Sigmoid colon (tissue), 7 donors: ENCODE measurements at places on chromosomes 7 and 10. TPM values are rescaled to one million over a fixed set of nuclear protein-coding genes. Genes with fewer than 3 reads are reported as not detected.

Gene SNX10
- total RNA-seq = 4.5 TPM

Gene PAPOLB
- total RNA-seq = 0.27 TPM

GRCh38 chr7:137873979-137874777, 27.4 kb upstream of the DGKI start:
- no peak for DNase-seq

- no peak for DNase-seq
Observed at GRCh38 chr10:64486149-64486548, 964.9 kb downstream of the REEP3 start.

Gene NPY
- total RNA-seq = not detected

Gene INMT
- total RNA-seq = 5.9 TPM

- no peak for DNase-seq
Observed at GRCh38 chr10:128122931-128123330, 3.3 kb downstream of the MKI67 start.

GRCh38 chr7:2191016-2191415, 41.7 kb downstream of the MAD1L1 start:
- no peak for DNase-seq

- no peak for DNase-seq
Observed at GRCh38 chr10:74078037-74078436, 72.6 kb downstream of the AP3M1 start.

DNA sequence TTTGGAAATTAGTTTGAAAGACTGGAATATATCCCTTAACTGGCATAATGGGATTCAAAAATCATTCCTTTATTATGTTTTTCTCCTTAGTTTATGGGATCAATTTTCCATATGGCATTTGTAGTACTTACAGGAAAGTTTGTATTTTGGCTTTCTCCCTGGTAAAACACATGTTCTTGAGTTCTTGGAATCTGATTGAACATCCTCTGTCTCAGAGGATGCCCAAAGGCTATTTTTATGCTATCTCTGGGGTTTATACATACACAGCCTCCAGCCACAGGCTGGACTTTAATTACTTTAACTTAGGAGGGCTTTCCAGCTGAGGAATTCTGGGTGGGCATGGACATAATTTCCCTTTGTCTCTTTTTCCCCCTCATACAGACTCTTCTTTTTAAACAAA, 236.4 kb downstream of the HGF start:
- no peak for DNase-seq

GRCh38 chr7:101146-102046, 91.0 kb upstream of the FAM20C start:
- no peak for DNase-seq

DNA sequence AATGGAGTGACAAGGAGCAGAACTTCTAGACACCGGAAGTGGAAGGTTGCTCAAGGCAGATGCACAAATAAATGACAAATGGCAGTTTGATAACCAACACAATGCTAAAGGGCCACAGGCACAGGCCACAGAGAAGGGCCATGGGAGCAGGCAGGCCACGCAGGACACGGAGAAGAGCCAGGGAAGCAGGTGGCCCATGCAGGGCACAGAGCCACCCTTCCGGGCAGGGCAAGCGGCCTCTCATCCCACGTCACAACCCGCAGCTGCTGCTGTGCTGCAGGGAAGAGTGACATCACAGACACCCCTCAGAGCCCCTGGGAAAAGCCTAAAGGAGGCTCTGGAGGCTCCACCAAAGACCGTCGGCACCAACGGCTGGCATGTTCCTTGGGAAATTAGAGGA, 328.5 kb downstream of the PTPRN2 start:
- no peak for DNase-seq

Gene ZCCHC24
- total RNA-seq = 123 TPM

- no peak for DNase-seq
Observed at GRCh38 chr7:127245002-127245401, 7.7 kb downstream of the GRM8 start.

GRCh38 chr7:90250601-90251303, 5.8 kb downstream of the CFAP69 start:
- no peak for DNase-seq

DNA sequence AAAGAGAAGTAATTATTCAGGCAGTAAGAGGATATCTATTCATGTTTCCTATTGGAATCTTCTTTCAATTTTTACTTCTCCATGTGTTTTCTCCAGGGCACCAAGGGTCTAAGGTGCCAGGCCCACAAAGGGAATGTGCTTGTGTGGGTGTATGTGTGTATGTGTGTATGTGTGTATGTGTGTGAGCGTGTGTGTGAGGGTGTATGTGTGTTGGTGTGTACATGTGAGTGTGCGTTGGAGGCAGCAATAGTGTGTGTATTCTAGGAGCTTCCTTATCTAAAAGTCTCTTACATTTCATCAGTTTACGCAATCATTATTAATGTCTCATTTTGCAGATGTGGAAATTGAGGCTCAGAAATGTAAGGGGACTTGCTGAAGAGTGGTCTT, 28.3 kb downstream of the RAMP3 start:
- DNase-seq = no peak

- no peak for DNase-seq
Observed at GRCh38 chr10:3999642-4000041, 214.6 kb upstream of the KLF6 start.

- DNase-seq = no peak
Observed at GRCh38 chr7:1151156-1151555, 8.8 kb downstream of the ZFAND2A start.

DNA sequence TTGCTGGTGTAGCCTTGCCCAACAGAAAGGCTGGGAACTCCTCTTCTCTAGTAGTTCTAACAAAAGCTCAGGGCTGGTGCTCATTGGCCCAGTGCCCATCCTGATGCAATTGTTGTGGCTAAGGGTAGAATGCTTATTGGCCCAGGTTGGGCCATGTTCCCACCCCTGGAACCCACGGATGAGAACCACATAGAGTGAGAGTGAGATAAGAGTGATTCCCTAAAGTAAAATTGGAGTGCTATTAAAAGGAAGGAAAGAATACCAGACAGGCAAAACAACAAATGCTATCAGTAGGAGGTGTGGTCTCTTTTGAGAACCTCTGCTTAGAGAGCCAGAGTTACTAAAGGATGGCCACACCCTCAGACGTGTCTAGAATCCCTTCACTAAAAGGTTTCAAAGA, 49.2 kb downstream of the LGI1 start:
- DNase-seq = no peak

- no peak for DNase-seq
Observed at GRCh38 chr10:79268161-79268601, 79.1 kb upstream of the PPIF start.

GRCh38 chr10:126080879-126081411, 184.6 kb downstream of the FANK1 start:
- DNase-seq = no peak

GRCh38 chr10:96831867-96832720, at the start of gene LCOR:
Gene LCOR (plus strand): TSS chr10:96832298. CDS start chr10:96949058, 116,760 bp downstream.
- DNase-seq = peak; percentile 93

DNA sequence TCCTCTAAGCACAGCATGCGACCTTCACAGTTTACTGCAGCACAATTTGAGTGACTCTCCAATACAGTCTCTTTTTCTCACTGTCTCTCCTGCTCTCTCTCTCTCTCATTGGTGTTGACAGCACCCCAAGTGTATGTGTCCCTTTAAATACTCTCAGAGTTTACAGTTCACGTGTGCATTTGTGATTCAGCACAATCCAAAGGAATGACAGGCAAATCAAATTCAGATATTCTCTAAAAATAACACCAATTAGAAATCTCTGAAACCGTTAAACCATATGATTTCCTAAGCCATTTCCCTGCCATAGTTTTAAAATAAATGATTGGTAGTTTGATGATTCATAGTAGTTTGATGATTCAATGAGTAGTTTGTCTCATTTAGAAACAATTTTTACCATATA, 104.0 kb upstream of the GAD2 start:
- DNase-seq = no peak

DNA sequence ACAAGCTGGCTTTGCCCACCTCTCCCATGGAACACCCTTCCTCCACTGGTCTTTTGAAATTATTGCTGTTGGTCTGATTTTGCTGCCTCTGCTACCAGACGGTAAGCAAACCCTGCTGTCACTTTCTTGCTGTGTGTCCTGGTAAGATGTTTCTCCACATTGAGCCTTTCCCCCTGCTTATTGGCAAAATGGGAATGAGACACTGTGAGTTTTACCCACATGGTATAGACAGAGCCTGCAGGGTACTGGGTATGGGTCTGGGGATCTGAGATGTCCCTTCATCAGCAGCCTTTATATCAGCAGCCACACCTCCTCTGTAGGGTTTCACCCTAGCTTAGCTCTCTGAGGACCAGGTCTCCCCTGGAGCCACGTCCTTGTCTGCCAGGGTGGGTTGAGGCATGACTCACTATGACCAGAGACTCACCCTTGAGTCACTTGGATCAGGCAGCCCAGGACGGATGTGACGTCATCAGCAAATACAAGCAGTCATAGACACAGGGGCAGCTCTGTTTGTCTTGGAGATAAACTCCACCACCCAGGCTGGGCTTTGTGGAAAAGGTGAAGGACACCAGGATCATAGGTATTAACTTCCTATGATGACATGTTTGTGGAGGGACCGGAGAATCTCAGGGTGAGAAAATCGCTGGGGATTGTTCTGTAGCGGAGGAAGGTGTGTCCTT, 17.9 kb upstream of the BAIAP2L1 start:
- DNase-seq = no peak

- no peak for DNase-seq
Observed at GRCh38 chr7:142808802-142809583, 38.2 kb downstream of the PRSS2 start.

DNA sequence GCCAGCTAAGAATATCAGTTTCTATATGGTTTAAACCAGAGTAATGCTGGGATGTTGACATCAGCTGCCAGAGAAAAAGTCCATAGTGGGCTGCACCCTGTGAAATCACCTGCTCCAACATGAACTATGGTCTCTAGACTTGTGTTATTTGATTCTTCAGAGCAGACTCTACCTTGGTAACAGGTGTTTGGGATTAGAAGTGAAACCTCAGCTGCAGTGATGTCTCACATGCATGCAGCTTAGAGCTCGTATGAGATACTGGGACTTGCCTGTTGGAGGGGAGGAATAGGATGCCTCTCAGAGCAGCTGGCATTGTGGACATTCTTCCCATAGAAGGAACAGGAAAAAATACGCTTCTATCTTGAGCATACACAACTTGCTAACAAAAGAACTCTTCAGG, 287.1 kb upstream of the CSTF2T start:
- no peak for DNase-seq

- no peak for DNase-seq
Observed at GRCh38 chr7:71659622-71660021, 527.7 kb downstream of the GALNT17 start.

DNA sequence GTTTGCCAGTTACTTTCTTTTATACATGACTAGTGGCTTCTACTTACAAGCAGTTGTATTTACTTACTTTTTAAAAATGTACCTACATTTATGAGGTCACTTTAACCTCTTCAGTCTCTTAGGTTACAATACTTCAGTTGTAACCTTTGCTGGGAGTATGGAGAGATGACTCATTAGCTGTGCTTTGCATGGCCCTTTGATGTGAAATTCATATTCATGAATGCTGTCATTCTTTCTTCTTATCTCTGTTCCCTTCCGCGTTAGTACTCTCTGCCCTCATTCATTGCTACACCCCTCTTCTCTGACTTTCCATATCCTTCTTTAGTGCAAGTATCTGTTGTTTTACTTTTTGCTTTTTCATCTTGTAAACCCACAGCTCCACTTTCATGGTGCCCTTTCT, 164.3 kb downstream of the BMPER start:
- DNase-seq = no peak

DNA sequence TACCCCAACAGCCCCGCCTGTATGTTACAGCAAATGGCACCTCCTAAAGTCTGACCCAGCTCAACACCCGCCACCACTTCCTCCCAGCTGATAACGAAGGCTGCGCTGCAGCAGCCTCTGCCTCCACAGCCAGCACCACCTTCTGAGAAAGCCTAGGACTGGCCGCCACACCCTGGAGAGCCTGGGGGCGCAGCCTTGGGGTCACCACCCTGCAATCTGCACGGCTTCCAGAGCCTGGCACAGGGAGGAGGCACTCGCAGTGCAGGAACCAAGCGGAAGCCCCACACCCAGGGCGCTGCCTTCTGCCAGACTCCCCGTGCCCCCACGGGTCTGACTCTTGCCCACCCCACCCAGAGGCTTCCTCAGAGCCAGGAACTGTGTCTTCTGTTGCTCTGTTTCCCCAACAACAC, 112.5 kb downstream of the MAD1L1 start:
- no peak for DNase-seq

DNA sequence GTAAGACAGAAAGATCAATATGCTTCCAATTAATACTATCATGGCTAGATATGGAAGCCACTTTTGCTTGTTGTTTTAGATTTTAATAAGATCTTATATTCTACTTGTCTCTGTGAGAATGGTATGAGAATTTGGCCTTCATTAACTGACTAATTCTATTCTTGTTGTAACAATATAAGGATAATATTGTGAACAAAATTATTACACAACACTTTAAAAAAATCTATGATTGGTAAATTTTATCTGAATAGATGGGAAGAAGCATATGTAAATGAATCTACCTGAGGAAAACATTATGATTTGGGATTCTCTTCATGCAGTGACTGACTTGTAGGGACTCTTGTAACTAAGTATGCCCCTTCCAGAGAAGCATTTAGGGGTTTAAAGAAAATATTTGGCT, 308.9 kb upstream of the KCND2 start:
- DNase-seq = no peak
